ENCODE measurements at places on chromosomes 1 and 21. TPM values are rescaled to one million over a fixed set of nuclear protein-coding genes. Genes with fewer than 3 reads are reported as not detected.
A peak's percentile ranks its signal among the peaks of the same experiment; 100 is the strongest.

GRCh38 chr1:169091480-169091941 is 15.0 kb upstream of the ATP1B1 start:
- no peak overlapping the region for H3K27ac ChIP-seq
- H3K4me3 ChIP-seq, result no peak overlapping the region
- H3K27me3 ChIP-seq, result peaks cover 25% of the 10 kb centered on the region
- DNase-seq, result no peak
- peaks cover 9% of the 10 kb centered on the region for H3K4me1 ChIP-seq
- no peaks in the 10 kb centered on the region for H3K36me3 ChIP-seq

- DNase-seq, result peak; percentile 53
- H3K4me3 ChIP-seq, result no peak overlapping the region
- H3K27ac ChIP-seq, result no peak overlapping the region
- no peaks in the 10 kb centered on the region for H3K36me3 ChIP-seq
- H3K4me1 ChIP-seq, result peaks cover 29% of the 10 kb centered on the region
- H3K27me3 ChIP-seq, result no peaks in the 10 kb centered on the region
Observed at GRCh38 chr1:116257341-116257767, 115.7 kb upstream of the ATP1A1 start.

DNA sequence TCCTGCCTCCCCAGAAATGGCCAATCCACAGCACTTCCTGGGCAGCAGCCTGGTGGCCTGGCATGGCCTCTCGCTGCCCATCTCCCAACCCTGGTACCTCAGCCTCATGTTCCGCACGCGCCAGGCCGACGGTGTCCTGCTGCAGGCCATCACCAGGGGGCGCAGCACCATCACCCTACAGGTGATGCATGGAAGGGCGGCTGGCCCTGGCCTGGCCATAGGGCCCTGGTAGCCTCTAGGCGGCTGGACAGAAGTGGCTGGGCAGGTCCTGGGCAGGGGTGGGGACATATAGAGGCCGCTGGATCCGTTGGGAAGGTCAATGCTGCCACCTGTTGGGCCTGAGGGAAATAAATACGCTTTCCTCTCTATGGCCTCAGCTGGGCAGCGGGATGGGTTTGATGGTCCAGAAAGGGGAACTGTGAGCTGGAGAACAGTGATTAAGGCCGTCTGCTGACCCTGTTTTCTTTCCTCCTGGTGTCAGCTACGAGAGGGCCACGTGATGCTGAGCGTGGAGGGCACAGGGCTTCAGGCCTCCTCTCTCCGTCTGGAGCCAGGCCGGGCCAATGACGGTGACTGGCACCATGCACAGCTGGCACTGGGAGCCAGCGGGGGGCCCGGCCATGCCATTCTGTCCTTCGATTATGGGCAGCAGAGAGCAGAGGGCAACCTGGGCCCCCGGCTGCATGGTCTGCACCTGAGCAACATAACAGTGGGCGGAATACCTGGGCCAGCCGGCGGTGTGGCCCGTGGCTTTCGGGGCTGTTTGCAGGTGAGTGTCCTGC is 14.4 kb downstream of the CELSR2 start:
- H3K4me1 ChIP-seq, result peaks cover 2% of the 10 kb centered on the region
- no peak overlapping the region for H3K27ac ChIP-seq
- H3K36me3 ChIP-seq, result no peaks in the 10 kb centered on the region
- peak; percentile 83 for DNase-seq

GRCh38 chr1:235244974-235245592 is 82.9 kb downstream of the ARID4B start:
- peaks cover 21% of the 10 kb centered on the region for H3K36me3 ChIP-seq
- no peaks in the 10 kb centered on the region for H3K27me3 ChIP-seq
- H3K4me3 ChIP-seq, result no peak overlapping the region
- peaks cover 39% of the 10 kb centered on the region for H3K4me1 ChIP-seq
- no peak for DNase-seq

DNA sequence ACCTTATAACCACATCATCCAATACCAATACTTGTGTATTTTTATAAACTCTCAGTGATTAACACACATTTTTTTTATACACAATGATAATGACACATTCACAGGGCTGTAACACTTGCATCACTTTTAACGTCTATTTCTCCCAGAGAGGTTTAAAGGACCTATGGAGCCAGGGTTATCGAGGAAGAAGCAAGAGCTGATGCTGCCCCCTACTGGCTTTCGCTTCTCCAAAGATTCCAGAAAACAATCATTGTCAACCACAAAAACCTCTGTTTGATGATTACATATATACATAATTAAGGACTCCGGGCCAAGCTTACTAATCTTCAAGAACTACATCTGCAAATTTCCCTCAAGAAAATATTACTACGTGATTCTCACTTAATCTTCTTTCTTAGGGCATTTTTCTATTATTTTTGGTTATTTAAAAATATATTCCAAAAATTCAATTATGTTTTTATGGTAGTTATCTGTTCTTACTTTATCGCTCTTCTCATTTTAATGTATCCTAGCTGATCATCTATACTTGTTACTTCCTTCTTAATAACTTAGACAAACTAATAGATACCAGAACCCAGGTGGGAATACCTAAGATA is 214.5 kb downstream of the VAV3 start:
- DNase-seq, result peak; percentile 55
- no peak overlapping the region for H3K4me3 ChIP-seq
- no peaks in the 10 kb centered on the region for H3K4me1 ChIP-seq
- no peak overlapping the region for H3K27ac ChIP-seq
- no peaks in the 10 kb centered on the region for H3K27me3 ChIP-seq

Gene VHLL
- total RNA-seq, result not detected

DNA sequence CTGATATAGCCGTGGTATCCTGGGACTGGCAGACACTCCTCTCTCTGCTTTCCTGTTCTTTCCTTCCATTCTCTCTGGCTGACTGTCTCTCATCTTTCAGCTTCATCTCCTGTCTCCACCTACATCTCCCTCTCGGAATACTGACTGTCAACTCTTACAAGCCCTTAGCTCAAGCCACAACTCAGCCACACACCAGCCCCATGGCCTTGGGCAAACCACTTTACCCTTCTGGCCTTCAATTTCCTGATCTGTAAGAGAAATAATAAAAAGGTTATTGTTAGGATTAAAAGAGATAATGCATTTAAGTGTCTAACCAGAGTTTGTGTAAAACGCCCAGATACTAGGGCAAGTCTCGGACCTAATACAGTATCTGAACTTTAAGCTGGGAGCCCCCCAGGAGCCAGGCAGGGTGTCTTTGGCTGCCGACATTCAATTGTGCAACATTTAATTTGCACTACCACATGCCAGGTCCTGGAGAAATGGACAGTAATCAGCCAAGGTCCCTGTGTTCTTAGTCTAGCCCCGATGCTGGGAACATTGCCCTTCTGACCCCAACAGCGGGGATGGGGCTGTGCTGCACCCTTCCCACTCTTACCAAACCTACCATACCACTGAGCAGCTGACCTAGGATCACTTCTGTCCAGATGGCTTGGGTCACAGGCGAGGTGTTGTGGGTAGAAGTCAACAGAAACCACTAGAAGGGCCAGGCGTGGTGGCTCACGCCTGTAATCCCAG is 5.1 kb downstream of the ECHDC2 start:
- DNase-seq, result no peak
- no peak overlapping the region for H3K27ac ChIP-seq
- H3K36me3 ChIP-seq, result no peaks in the 10 kb centered on the region
- H3K4me3 ChIP-seq, result no peak overlapping the region

Gene F11R
- total RNA-seq, result 13.5 TPM
